PC-3 (cell line): ENCODE measurements at places on chromosomes 1 and 21. TPM values are rescaled to one million over a fixed set of nuclear protein-coding genes. Genes with fewer than 3 reads are reported as not detected.

GRCh38 chr1:111127923-111128643, 11.8 kb downstream of the DRAM2 start:
- peaks cover 2% of the 10 kb centered on the region; the same call in 1 of the 2 replicates for H3K36me3 ChIP-seq
- no peak for DNase-seq
- no peak overlapping the region for H3K4me3 ChIP-seq
- no peak overlapping the region for H3K27ac ChIP-seq
- H3K4me1 ChIP-seq: no peaks in the 10 kb centered on the region

DNA sequence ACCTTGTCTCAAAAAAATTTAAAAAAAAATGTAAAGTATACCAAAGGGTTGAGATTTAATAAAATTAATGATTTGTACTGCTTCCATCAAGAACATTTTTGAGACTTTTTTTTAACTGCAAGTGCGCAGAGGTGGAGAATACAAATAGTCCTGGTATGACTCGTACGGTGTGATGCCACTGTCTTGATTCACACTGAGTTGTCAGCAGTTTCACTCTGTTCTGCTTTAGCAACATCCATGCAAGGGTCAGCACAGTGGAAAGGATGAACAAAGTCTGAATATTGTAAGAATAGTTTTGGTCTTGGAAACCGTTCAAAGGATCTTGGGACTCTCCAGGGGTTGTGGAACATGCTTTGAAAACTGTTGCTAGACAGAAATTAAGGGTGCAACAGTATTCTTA, 40.2 kb downstream of the EXO1 start:
- H3K27me3 ChIP-seq: no peaks in the 10 kb centered on the region
- H3K4me1 ChIP-seq: no peaks in the 10 kb centered on the region
- peak; percentile 35 for DNase-seq
- H3K36me3 ChIP-seq: peaks cover 44% of the 10 kb centered on the region

DNA sequence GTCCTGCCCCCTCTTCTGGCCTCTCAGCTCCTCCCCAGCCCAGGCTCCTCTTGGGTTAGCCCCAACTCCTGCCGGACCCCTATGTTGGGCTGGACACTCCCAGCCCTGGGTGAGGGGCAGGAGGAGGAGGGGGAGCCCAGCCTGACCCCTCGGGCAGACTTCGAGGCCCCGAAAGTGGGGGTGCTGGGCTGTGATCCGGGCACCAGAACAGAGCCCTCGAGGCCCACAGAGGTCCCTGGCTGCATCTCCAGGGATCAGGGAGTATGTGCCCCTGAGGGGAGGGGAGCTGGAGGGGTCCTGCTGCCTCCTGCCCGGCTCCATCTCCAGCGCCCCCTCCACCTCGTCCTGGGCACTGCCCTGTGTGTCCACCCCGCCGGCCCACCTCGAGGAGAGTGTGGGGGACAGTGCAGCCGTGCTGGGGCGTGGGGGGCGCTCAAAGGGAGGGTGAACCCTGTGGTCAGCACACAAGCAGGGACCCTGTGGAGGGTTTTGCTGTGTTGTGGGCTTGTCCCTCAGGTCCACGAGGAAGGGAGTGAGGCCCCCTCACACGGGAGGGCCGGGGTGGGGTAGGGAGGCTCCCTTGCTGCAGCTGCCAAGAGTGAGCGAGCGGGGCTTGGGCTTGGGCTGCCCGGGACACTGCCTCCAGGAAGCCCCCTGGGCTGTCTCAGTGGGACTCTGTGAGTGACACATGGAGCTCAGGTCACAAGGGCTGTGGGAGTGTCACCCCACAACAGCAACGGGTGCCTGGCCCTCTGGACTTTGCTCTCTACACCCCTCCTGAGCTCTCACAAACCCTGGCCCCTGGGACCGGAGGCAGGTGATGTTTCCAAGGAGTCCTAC, 54.4 kb downstream of the COL18A1 start:
- no peak for DNase-seq
- H3K27ac ChIP-seq: 0 out of 2 replicates have a peak overlapping the region, but pooled peaks have one; percentile 55
- H3K27me3 ChIP-seq: no peaks in the 10 kb centered on the region
- 0 out of 2 replicates have a peak, but pooled peaks cover 5% of the 10 kb centered on the region for H3K36me3 ChIP-seq

DNA sequence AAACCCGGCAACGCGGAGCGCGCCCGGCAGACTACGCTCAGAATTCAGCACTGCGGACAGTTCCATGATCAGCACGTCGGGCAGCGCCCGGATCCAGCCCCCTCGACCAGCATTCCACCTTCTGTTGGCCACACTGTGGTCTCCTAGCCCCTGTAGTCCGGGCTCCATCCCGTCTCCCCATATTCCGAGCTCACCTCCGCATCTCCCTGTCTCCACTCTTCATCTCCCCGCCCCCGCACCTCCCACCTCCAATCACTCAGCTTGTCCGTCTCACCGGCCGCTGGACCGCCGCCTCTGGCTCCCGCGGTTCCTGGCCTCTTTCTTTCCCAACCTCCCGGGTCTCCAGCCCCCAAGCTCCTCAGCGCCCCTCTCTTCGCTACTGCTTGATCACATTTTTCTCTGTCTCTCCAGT, 500 bp downstream of the EPHA10 start:
- H3K27me3 ChIP-seq: peaks cover 48% of the 10 kb centered on the region
- H3K36me3 ChIP-seq: no peaks in the 10 kb centered on the region
- no peak for DNase-seq
- H3K4me1 ChIP-seq: peaks cover 6% of the 10 kb centered on the region
- no peak overlapping the region for H3K4me3 ChIP-seq
- H3K27ac ChIP-seq: no peak overlapping the region

DNA sequence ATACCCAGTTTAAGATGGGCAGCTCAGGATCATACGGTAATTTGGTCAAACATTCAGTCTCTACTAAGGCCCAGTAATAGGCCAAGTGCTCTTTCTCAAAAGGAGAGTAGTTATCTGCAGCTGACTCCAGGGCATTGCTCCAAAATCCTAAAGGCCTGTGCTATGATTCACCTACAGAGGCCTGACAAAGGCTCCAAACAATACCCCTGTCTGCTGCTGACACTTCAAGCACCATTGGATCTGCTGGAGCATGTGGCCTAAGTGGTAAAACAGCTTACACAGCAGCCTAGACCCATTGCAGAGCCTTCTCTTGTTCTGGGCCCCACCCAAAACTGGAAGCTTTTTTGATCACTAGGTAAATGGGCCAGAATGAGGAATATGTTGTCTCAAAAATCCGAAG, 22.8 kb downstream of the SLAMF7 start:
- H3K27ac ChIP-seq: no peak overlapping the region
- no peaks in the 10 kb centered on the region for H3K4me1 ChIP-seq
- H3K27me3 ChIP-seq: no peaks in the 10 kb centered on the region

GRCh38 chr1:11984576-11984975, 4.3 kb downstream of the MFN2 start:
- no peak for DNase-seq
- no peaks in the 10 kb centered on the region for H3K27me3 ChIP-seq
- H3K4me1 ChIP-seq: peaks cover 32% of the 10 kb centered on the region
- H3K27ac ChIP-seq: no peak overlapping the region
- peaks cover 47% of the 10 kb centered on the region for H3K36me3 ChIP-seq

DNA sequence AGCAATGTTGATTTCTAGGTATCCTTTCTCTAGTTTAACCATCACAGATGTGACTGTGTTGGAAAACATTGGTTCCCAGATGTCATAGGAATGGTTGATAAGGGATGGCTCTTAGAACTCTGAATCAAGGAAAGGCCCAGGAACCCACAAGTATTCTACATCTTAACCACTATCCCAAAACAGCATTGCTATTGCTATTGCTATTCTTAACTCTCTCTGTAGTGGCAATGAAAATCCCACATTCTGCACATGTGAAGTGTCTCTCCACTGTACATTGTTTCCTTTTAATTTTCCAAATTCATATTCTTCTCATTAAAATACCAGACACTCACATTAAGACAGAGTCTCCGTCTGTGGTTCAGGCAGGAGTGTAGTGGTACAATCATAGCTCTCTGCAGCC, 420.4 kb upstream of the RUNX1 start:
- H3K27me3 ChIP-seq: no peaks in the 10 kb centered on the region
- H3K27ac ChIP-seq: no peak overlapping the region
- H3K4me1 ChIP-seq: no peaks in the 10 kb centered on the region

DNA sequence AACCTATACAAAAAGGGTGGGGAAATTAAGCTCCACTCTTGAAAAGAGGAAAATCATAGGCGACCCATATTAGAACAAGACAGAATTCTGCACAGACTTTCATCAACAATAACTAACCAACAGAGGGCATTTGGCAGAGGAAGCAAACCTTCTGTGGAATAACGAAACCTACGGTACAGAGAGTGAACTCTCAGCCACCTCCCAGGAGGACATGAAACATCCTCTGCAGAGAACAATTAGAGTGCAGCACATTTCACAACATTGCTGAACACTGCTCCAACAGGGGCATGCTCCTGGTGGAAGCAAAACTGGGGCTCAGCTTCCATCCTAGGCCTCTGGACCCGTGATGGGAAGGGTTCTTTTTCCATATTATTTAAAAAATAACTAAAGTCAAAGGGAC, 110.9 kb downstream of the KCNJ15 start:
- no peak overlapping the region for H3K27ac ChIP-seq
- H3K36me3 ChIP-seq: no peaks in the 10 kb centered on the region
- DNase-seq: no peak
- no peak overlapping the region for H3K4me3 ChIP-seq

GRCh38 chr1:5142389-5142788, 488.0 kb downstream of the AJAP1 start:
- DNase-seq: no peak
- H3K4me3 ChIP-seq: no peak overlapping the region
- no peaks in the 10 kb centered on the region for H3K36me3 ChIP-seq
- no peaks in the 10 kb centered on the region for H3K4me1 ChIP-seq
- H3K27ac ChIP-seq: no peak overlapping the region

DNA sequence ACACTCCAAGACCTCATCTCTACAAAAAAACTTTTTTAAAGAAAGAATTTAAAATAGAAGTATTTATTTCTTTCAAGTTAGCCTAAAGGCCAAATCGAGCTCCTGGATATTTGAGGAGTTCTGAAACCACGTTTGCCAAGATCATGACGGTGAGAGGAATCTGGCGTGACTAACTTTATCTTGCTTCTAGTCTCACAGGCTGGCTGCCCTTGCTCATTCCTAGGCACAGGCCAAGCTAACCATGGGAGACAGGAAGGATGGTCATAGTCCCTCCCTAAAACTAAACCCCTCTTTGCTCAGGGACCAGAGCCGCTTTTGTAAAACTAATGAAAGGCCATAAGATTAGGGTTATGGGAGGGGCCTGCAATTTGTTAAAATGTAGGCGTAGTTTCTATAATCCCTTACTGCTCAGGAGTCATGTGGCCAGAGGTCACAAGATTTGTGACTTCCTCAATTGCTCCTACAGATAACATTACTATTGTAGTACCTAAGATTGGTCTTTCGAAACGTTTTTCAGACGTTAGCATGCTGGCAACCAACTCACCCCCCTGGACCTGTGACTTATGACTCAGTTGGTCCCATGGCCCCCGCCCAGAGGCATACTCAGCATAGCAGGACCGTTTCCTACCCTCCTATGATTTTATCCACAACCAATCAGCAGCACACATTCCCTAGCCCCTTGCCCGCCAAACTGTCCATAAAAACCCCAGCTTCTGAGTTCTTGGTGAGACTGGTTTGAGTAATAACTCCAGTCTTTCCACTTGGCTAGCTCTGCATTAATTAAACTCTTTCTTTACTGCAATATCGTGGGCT, 425.0 kb downstream of the SMYD3 start:
- H3K27ac ChIP-seq: no peak overlapping the region
- H3K4me1 ChIP-seq: no peaks in the 10 kb centered on the region
- DNase-seq: no peak
- no peaks in the 10 kb centered on the region for H3K36me3 ChIP-seq
- no peak overlapping the region for H3K4me3 ChIP-seq
- no peaks in the 10 kb centered on the region for H3K27me3 ChIP-seq

DNA sequence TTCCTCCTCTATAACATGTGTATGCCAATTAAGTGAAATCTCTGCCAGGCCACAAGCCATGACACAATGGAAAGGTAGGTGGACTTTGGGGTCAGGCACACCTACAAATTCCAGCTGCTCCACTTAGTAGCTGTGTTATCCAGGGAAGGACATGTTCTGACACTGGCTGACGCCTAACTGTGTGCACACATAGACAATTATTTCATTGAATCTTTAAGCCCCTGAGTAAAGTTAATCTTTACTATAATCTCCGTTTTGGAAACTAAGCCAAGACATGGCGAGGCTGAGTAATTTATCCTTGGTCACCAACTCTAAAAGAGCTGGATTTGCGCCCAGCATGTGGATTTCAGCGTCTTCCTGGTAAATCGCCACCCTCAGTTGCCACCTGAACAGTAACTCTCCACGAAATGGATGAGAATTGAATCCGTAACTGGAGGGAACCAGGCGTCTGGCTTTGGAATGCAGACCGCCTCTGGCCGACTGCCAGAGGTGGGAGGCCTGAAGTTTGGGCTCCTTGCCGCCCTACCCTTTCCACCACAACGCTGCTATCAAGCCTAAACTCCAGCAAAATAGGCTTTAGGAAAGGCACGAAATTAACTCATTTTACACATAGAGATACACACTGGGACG, 888 bp upstream of the SNRPE start:
- peaks cover 36% of the 10 kb centered on the region for H3K4me1 ChIP-seq
- peak; percentile 93 for DNase-seq
- peaks cover 33% of the 10 kb centered on the region for H3K36me3 ChIP-seq
- H3K27me3 ChIP-seq: no peaks in the 10 kb centered on the region

DNA sequence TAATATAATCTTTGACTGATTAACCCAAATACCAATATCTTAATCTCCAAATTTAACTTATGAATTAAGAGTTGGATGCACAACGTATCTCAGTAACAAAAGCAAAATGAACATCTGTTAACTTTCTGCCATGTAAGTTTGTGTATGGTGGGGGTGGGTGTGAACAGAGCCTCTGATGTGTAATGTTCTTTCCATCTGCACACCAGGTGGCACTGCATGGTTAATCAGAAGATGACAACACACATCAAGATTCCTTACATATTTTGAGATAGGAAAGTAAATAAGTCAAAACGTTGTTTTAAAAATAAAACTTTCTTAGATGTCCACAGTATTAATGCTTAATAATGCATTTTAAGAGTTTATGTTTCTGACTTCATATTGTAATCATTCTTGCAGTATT, 251.9 kb downstream of the DPYD start:
- H3K4me1 ChIP-seq: peaks cover 7% of the 10 kb centered on the region; the same call in 1 of the 2 replicates
- no peak overlapping the region for H3K27ac ChIP-seq
- no peaks in the 10 kb centered on the region for H3K27me3 ChIP-seq
- no peak overlapping the region for H3K4me3 ChIP-seq
- no peaks in the 10 kb centered on the region for H3K36me3 ChIP-seq

- peaks cover 18% of the 10 kb centered on the region for H3K36me3 ChIP-seq
- H3K4me1 ChIP-seq: peaks cover 47% of the 10 kb centered on the region
- DNase-seq: no peak
- H3K4me3 ChIP-seq: no peak overlapping the region
- H3K27me3 ChIP-seq: no peaks in the 10 kb centered on the region
- H3K27ac ChIP-seq: no peak overlapping the region
Observed at GRCh38 chr1:20735581-20736111, 3.1 kb upstream of the SH2D5 start.

DNA sequence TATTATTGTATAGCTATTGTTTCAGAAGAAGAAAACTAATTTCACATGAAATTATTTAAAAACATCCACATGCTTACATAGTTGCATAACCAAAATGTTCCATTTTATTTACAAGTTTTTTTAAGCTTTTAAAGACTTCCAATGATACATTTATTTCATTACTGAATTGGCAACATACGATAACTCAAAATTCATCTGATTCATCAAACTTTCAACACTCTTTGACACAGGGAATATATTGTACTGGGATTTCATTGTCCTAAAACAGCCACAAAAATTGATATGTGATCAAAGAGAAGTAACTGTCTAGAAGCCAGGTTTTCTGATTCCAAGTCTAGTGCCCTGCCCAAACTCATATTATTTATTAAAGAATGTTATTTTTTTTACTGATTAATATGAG, 131.4 kb upstream of the USP24 start:
- no peaks in the 10 kb centered on the region for H3K4me1 ChIP-seq
- H3K36me3 ChIP-seq: no peaks in the 10 kb centered on the region
- no peak overlapping the region for H3K4me3 ChIP-seq
- no peak for DNase-seq
- no peaks in the 10 kb centered on the region for H3K27me3 ChIP-seq
- no peak overlapping the region for H3K27ac ChIP-seq

RBP7 gene
- total RNA-seq: 6.0 and 7.5 TPM in 2 replicates
